Left ventricle myocardium inferior (tissue), 1 donor: ENCODE measurements at places on chromosomes 3 and 15.

GRCh38 chr3:21927261-21927660, 176.3 kb upstream of the ZNF385D start:
- H3K4me3 ChIP-seq: no peak overlapping the region
- H3K4me1 ChIP-seq: no peaks in the 10 kb centered on the region
- H3K36me3 ChIP-seq: no peaks in the 10 kb centered on the region
- no peak overlapping the region for H3K27ac ChIP-seq
- H3K27me3 ChIP-seq: no peaks in the 10 kb centered on the region

GRCh38 chr3:101068876-101069606, 75.8 kb upstream of the ABI3BP start:
- H3K36me3 ChIP-seq: no peaks in the 10 kb centered on the region
- H3K4me3 ChIP-seq: no peak overlapping the region
- no peak overlapping the region for H3K27ac ChIP-seq
- peaks cover 10% of the 10 kb centered on the region for H3K4me1 ChIP-seq
- no peak for DNase-seq

- H3K4me3 ChIP-seq: no peak overlapping the region
- no peaks in the 10 kb centered on the region for H3K27me3 ChIP-seq
- H3K4me1 ChIP-seq: peaks cover 5% of the 10 kb centered on the region
- no peak for DNase-seq
- no peaks in the 10 kb centered on the region for H3K36me3 ChIP-seq
- no peak overlapping the region for H3K27ac ChIP-seq
These were observed 196.7 kb upstream of the TPRG1 start for GRCh38 chr3:188974856-188975599.

GRCh38 chr15:61090386-61091288, 138.5 kb downstream of the RORA start:
- no peaks in the 10 kb centered on the region for H3K27me3 ChIP-seq
- H3K27ac ChIP-seq: peak overlapping the region; percentile 19
- H3K36me3 ChIP-seq: no peaks in the 10 kb centered on the region
- DNase-seq: no peak

- H3K27ac ChIP-seq: peak overlapping the region; percentile 97
- DNase-seq: no peak
- H3K36me3 ChIP-seq: no peaks in the 10 kb centered on the region
- peak overlapping the region; percentile 85 for H3K4me3 ChIP-seq
These were observed 497 bp upstream of the CLASP2 start for GRCh38 chr3:33718595-33718907.

DNA sequence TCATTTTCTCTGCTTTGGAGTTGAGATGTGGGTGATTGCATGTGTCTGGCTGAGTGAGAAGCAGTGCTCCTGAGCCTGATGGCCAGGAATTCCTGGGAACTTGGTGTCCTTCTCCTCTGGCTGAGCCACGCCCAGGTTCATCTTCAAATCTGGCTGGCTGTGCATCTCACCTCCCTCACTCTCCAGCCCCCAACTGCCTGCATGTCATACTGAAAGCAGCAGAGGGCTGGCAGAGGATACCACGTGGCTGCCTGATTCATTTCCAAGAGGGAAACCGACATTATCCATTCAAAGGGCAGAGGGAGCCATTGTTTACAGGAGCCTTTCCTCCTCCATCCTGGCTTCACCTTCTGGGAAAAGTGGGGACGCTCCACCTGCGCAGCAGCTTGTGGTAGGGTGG, 57.4 kb downstream of the ABHD5 start:
- no peak overlapping the region for H3K4me3 ChIP-seq
- H3K27me3 ChIP-seq: no peaks in the 10 kb centered on the region
- H3K27ac ChIP-seq: no peak overlapping the region
- no peak for DNase-seq
- no peaks in the 10 kb centered on the region for H3K4me1 ChIP-seq

- H3K36me3 ChIP-seq: no peaks in the 10 kb centered on the region
- peaks cover 50% of the 10 kb centered on the region for H3K4me1 ChIP-seq
- no peaks in the 10 kb centered on the region for H3K27me3 ChIP-seq
These were observed 422 bp upstream of the SETMAR start for GRCh38 chr3:4302747-4303146.

DNA sequence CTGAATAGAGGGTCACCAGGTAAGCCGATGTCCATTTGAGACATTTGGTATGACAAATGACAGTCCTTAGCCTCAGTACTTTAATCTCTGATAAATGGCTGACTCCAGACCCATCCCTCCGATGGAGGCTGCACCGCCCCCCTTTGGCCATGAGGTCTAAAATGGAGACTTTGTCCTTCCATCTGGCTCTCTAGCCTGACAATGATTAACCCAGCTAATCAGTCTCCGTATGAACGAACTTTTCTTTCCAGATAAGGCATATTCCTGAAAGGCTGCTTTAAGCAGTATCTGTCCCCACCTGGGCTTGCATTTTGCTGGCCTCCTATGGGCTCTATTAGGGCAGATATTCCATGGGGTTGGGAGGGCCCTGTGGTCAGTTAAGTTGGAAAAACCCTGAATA, 10.8 kb upstream of the MYZAP start:
- H3K27me3 ChIP-seq: no peaks in the 10 kb centered on the region
- H3K36me3 ChIP-seq: no peaks in the 10 kb centered on the region
- no peak for DNase-seq
- H3K27ac ChIP-seq: no peak overlapping the region

DNA sequence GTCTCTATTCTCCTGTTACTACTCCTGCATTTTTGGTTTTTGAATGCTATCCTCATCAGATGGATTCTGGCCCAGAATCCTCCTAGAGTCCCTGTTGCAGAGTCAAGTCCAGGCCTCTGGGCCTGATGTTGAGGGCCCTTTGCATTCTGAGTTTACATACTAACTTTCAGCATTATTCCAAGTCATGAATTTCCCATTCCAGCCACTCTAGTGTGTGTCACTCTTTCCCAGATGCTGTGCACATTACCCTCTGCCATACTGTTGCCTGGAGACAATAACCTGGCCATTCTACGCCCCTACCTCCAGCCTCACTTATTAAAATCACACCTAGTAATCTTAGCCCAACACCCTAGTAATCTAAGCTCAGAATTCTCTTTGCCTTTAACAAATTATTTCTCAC, 53.4 kb downstream of the GXYLT2 start:
- H3K36me3 ChIP-seq: no peaks in the 10 kb centered on the region
- no peak overlapping the region for H3K4me3 ChIP-seq
- H3K4me1 ChIP-seq: peaks cover 21% of the 10 kb centered on the region
- no peak for DNase-seq
- H3K27ac ChIP-seq: no peak overlapping the region

- no peaks in the 10 kb centered on the region for H3K36me3 ChIP-seq
- H3K27ac ChIP-seq: no peak overlapping the region
- H3K4me3 ChIP-seq: no peak overlapping the region
- H3K27me3 ChIP-seq: peaks cover 23% of the 10 kb centered on the region
These were observed 32.7 kb downstream of the SLCO2A1 start for GRCh38 chr3:133996996-133997395.

GRCh38 chr3:135125171-135125801, 330.2 kb downstream of the EPHB1 start:
- H3K4me3 ChIP-seq: no peak overlapping the region
- peaks cover 6% of the 10 kb centered on the region for H3K27me3 ChIP-seq
- DNase-seq: no peak
- H3K27ac ChIP-seq: no peak overlapping the region

GRCh38 chr3:29494305-29495036, 213.6 kb downstream of the RBMS3 start:
- no peaks in the 10 kb centered on the region for H3K4me1 ChIP-seq
- peak overlapping the region; percentile 28 for H3K27ac ChIP-seq
- no peak for DNase-seq
- H3K36me3 ChIP-seq: peaks cover 10% of the 10 kb centered on the region
- no peak overlapping the region for H3K4me3 ChIP-seq

GRCh38 chr15:36666228-36666905, 86.9 kb downstream of the CDIN1 start:
- peaks cover 11% of the 10 kb centered on the region for H3K36me3 ChIP-seq
- no peak for DNase-seq
- peaks cover 7% of the 10 kb centered on the region for H3K4me1 ChIP-seq
- H3K27me3 ChIP-seq: no peaks in the 10 kb centered on the region
- no peak overlapping the region for H3K27ac ChIP-seq

GRCh38 chr3:58683466-58683865, 16.9 kb upstream of the FAM3D start:
- H3K27ac ChIP-seq: no peak overlapping the region
- peaks cover 55% of the 10 kb centered on the region for H3K27me3 ChIP-seq
- no peaks in the 10 kb centered on the region for H3K36me3 ChIP-seq
- no peaks in the 10 kb centered on the region for H3K4me1 ChIP-seq
- no peak overlapping the region for H3K4me3 ChIP-seq

DNA sequence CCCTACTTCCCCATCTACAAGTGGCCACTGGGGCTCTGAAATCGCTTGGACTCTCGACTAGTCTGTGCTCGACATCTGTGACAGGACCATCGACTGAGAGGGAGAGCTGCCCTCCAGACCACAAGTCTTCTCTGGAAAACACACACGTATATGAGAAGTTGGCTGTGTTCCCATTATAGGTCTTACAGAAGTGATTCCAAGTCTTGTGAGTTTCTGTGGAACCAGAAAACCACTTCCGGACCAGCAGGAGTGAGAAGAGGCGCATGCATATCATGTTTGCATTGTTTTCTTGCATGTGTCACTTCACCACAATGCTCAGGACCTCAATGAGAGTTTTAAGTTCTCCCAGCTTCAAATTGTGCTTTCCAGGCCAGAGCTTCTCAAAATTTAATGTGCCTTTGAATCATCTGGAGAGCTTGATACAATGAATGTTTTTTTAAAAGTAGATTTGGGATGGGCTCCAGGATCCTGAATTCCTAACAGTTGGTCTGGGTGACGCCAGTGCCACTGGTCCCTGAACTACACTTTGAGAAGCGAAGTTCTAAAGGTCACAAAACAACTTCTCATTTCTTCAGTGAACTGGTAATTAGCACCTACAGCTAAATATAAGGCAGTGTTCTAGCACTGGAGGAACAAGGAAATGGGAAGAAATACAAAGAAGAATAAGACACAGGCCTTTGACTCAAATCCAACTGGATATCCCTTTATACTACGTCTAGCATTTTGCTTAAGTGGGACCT, 15.7 kb downstream of the LIPC start:
- H3K4me1 ChIP-seq: peaks cover 20% of the 10 kb centered on the region
- no peaks in the 10 kb centered on the region for H3K27me3 ChIP-seq
- H3K4me3 ChIP-seq: no peak overlapping the region
- no peak overlapping the region for H3K27ac ChIP-seq

DNA sequence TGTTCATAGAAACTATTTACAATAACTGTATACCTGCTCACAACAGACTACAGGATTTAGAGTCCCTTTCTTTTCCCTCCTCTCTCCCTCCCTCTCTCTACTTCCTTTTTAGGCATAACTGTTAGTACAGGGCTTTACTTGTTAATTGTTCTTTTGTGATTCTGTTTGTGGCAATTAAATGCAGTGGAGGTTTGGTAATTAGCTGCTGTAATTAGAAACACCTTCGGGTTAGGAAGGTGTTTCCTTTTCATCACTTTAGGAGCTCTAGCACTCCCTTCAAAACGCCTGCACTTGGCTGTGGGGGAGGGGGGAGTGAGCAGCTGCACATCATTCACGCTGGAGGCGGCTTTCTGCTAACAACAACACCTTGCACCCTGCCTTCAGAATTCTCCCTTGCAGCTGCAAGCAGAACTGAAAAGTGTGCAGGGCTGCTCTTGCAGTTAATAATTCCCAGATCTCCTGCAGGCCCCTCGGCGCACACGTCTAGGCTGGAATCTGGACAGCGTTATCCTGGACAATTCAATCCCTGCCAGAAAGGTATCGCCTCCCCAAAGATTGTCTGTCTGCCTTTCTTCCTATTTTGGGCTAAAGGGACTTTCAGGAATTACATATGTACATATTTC, 242.6 kb upstream of the RGMA start:
- DNase-seq: no peak
- no peaks in the 10 kb centered on the region for H3K36me3 ChIP-seq
- peaks cover 4% of the 10 kb centered on the region for H3K4me1 ChIP-seq
- H3K4me3 ChIP-seq: no peak overlapping the region
- peaks cover 74% of the 10 kb centered on the region for H3K27me3 ChIP-seq

GRCh38 chr3:87855616-87856015, 203.2 kb downstream of the CGGBP1 start:
- H3K36me3 ChIP-seq: no peaks in the 10 kb centered on the region
- DNase-seq: no peak
- no peaks in the 10 kb centered on the region for H3K27me3 ChIP-seq
- H3K4me1 ChIP-seq: no peaks in the 10 kb centered on the region

DNA sequence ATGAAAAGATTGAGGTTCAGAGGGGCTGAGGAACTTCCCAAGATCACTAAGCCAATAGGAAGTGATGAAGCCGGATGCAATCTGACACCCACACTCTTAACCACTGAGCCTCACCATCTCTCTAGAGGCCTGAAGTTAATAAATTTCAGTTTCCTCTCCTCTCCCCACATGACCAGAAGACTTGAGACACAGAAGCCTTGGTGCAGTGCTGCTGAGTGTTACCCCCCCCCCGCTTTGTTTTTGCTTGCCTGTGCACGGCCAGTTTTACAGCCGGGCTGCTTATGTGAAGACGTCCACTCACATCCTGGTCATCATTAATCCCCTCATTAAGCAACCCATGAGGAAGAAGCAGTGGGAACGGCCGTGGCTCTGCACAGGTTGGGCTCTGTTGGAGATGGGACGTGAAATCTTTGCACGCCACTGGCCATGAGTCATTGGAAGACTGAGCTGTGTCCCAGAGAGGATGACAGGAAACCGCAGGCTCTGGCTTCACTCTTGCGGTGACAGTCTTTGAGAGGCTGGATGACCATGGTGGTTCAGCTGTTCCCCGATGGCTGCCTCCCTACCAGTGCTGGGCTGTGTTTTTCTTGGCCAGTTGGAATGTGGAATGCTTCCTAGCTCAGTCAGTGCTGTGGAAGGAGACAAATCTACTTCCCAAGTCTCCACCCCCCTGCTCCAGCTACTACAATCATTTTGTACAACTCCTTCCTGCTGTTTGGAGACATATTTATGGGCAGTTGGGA, 232.6 kb upstream of the LRTM1 start:
- DNase-seq: peak; percentile 23
- no peaks in the 10 kb centered on the region for H3K36me3 ChIP-seq
- H3K27ac ChIP-seq: no peak overlapping the region

- H3K36me3 ChIP-seq: no peaks in the 10 kb centered on the region
- H3K27me3 ChIP-seq: no peaks in the 10 kb centered on the region
- H3K4me1 ChIP-seq: no peaks in the 10 kb centered on the region
- no peak overlapping the region for H3K4me3 ChIP-seq
These were observed 1237.3 kb downstream of the ROBO2 start for GRCh38 chr3:78277220-78277619.

GRCh38 chr15:37847776-37848175, 86.7 kb upstream of the TMCO5A start:
- no peaks in the 10 kb centered on the region for H3K4me1 ChIP-seq
- H3K36me3 ChIP-seq: no peaks in the 10 kb centered on the region
- H3K27ac ChIP-seq: no peak overlapping the region
- H3K4me3 ChIP-seq: no peak overlapping the region

DNA sequence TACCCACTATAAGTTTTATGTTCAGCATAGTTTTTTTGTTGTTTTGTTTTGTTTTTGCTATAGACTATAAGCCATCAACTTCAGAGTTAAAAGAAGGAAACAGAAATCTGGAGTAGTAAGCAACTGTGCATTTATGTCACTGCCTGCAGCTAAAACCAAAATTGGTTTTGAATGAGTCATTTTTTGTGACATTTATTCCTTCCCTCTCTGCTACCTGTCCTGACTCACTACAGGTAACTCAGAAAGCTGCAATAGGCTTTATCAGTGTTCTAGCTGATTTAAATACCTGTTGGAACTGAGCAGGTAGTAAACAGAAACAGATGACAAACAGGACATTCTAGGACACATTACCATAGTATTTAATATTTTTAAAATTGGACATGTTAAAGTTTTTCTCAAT, 393.3 kb upstream of the WNT5A start:
- no peak overlapping the region for H3K4me3 ChIP-seq
- no peak for DNase-seq
- peaks cover 32% of the 10 kb centered on the region for H3K27me3 ChIP-seq
- no peaks in the 10 kb centered on the region for H3K36me3 ChIP-seq
- no peak overlapping the region for H3K27ac ChIP-seq

GRCh38 chr15:31271224-31271635, 55.4 kb upstream of the KLF13 start:
- peaks cover 19% of the 10 kb centered on the region for H3K4me1 ChIP-seq
- no peak overlapping the region for H3K27ac ChIP-seq
- no peak overlapping the region for H3K4me3 ChIP-seq
- H3K36me3 ChIP-seq: no peaks in the 10 kb centered on the region
